ENCODE measurements at places on chromosomes 1 and 21.

DNA sequence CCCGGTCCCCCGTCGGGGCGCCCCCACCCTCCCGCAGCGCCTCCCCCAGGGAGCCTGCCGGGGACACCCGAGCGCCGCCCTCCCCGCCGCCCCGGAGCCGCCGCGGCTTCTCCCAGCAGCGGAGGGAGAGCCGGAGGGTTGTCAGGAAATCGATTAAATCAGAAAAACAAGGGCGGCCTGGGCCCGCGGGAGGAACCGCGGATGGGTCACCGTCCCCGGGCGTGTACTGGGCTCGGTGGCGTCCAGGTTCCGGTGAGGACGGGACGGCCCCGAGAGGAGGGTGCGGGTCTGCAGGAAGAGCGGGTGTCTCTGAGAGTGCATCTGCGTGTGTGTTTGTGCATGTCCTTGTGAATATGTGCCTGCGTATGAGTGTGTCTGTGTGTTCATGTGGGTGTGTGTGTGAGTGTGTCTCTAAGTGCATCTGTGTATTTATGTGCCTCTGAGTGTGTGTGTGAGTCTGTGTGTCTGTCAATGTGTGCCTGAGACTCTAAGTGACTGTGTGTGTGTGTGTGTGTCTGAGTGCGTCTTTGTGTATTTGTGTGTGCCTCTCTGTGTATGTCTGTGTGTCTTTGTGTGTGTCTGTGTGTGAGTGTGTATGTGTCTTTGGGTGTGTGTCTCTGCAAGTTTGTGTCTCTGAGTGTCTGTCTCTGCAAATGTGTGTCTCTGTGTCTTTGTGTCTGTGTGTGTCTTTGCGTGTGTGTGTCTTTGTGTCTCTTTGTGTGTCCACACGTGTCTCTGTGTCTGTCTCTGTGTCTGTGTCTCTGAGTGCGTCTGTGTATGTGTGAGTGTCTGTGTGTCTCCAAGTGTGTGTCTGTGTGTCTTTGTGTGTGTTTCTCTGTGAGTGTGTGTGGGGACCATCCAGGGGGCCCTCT is 1.1 kb downstream of the SPSB1 start:
- peaks cover 16% of the 10 kb centered on the region for H3K4me1 ChIP-seq
- peak; percentile 45 for DNase-seq
- no peaks in the 10 kb centered on the region for H3K27me3 ChIP-seq
- no peak overlapping the region for H3K27ac ChIP-seq
- H3K4me3 ChIP-seq: no peak overlapping the region

GRCh38 chr1:180360333-180361075 is 130.4 kb downstream of the LHX4 start:
- DNase-seq: no peak
- no peak overlapping the region for H3K27ac ChIP-seq

GRCh38 chr1:201903135-201903534 is 14.4 kb downstream of the SHISA4 start:
- H3K4me1 ChIP-seq: peaks cover 4% of the 10 kb centered on the region
- H3K4me3 ChIP-seq: no peak overlapping the region
- no peak for DNase-seq
- H3K27me3 ChIP-seq: peaks cover 5% of the 10 kb centered on the region

DNA sequence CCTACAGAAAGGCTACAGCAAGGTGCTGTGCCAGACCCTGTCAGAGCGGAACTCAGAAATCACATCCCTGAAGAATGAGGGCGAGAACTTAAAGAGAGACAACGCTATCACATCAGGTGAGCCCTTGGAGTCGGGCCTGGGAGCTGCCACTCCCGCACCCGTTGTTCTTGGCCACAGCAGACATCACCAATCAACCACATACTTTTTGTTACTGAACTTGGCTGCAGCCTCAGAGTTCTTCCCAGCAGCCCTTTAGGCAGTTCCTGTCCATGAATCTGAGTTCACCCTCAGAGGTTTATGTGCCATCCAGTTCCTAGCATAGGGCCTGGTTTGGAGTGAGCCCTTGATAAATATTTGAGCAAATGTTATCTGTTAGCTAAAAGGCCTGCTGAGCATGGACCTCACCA is 61.6 kb downstream of the FHAD1 start:
- no peak overlapping the region for H3K4me3 ChIP-seq
- H3K27ac ChIP-seq: no peak overlapping the region
- DNase-seq: no peak
- peaks cover 7% of the 10 kb centered on the region for H3K27me3 ChIP-seq

- no peaks in the 10 kb centered on the region for H3K36me3 ChIP-seq
- no peaks in the 10 kb centered on the region for H3K4me1 ChIP-seq
These were observed 367.3 kb downstream of the SMYD3 start for GRCh38 chr1:246139745-246140182.

DNA sequence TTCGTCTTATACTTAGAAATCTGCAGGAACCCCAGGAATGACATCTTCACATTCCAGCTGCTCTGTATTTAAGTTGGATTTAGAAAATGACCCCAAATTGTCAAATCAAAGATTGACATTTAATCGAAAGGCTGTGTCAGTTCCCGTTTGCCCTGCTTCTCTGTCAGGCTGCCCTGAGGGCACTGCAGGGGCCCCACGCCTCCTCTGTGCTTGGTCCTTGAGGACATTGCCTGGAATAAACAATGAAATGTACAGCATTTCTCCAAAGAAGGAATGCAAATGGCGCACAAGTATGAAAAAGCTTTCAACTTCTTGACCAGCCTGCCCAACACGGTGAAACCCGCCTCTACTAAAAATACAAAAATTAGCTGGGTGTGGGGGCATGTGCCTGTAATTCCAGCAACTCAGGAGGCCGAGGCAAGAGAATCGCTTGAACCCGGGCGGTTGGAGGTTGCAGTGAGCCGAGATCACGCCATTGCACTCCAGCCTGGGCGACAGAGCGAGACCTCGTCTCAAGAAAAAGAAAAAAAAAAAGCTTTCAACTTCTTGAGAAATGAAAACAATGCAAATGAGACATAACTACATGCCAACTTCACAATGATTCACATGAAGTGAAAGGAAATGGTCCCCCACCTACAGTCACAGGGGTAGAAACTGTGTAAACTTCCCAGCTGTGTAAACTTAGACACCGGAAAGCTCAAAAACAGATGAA is 3.0 kb downstream of the TMPRSS3 start:
- peak; percentile 65 for DNase-seq
- H3K4me3 ChIP-seq: peak overlapping the region; percentile 49
- H3K36me3 ChIP-seq: peaks cover 4% of the 10 kb centered on the region
- H3K27me3 ChIP-seq: no peaks in the 10 kb centered on the region
- H3K27ac ChIP-seq: peak overlapping the region; percentile 74
- H3K4me1 ChIP-seq: peaks cover 65% of the 10 kb centered on the region

DNA sequence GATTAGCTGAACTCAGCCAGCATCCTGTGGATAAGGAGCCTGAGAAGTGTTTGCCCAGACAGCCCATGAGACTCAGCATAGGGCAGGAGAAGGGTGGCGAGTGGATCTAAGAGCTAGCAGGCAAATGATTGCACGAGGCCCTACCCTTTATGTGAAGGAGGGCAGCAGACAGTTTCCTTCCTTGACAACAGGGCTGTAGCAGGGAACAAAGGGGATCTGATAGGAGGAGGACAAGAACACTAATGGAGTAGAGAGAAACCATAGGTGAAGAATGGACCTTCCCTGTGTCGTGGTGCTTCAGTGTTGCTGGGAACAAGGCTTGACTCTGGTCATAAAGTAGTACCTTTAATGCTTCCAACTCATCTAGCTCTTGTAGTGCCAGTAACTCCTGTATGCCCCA is 84.3 kb downstream of the PGM1 start:
- H3K27me3 ChIP-seq: peaks cover 4% of the 10 kb centered on the region
- no peak overlapping the region for H3K27ac ChIP-seq
- peaks cover 3% of the 10 kb centered on the region for H3K4me1 ChIP-seq
- peaks cover 2% of the 10 kb centered on the region for H3K36me3 ChIP-seq

DNA sequence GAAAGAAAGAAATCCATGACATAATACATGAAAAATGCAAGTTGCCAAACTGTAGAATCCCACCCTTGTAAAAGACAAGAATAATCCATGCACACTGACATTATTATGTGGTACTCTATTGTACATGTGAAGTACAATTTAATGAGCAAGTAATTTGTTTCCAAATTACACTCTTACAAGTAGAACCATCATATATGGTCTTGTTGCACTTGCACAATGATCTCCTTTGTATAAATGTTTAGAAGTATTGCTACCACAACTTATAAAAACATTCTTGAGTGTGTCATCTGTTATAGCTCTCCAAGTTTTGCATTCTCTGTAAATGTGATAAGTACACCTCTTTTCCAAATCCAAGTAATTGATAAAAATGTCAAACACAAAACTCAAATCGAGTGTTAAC is 29.1 kb upstream of the ZNF281 start:
- H3K27ac ChIP-seq: no peak overlapping the region
- DNase-seq: no peak
- H3K27me3 ChIP-seq: no peaks in the 10 kb centered on the region
- H3K4me1 ChIP-seq: peaks cover 5% of the 10 kb centered on the region
- no peak overlapping the region for H3K4me3 ChIP-seq
- no peaks in the 10 kb centered on the region for H3K36me3 ChIP-seq

GRCh38 chr1:150807249-150808023 is 624 bp downstream of the CTSK start:
- H3K27ac ChIP-seq: no peak overlapping the region
- no peaks in the 10 kb centered on the region for H3K27me3 ChIP-seq
- peaks cover 5% of the 10 kb centered on the region for H3K36me3 ChIP-seq
- no peak for DNase-seq
- H3K4me3 ChIP-seq: peak overlapping the region; percentile 18
- H3K4me1 ChIP-seq: peaks cover 14% of the 10 kb centered on the region

GRCh38 chr21:14243874-14244273 is 27.9 kb downstream of the RBM11 start:
- peaks cover 4% of the 10 kb centered on the region for H3K27me3 ChIP-seq
- H3K4me3 ChIP-seq: no peak overlapping the region
- H3K27ac ChIP-seq: no peak overlapping the region
- no peak for DNase-seq
- H3K4me1 ChIP-seq: no peaks in the 10 kb centered on the region

- DNase-seq: no peak
- H3K27ac ChIP-seq: no peak overlapping the region
- H3K27me3 ChIP-seq: no peaks in the 10 kb centered on the region
- peaks cover 11% of the 10 kb centered on the region for H3K36me3 ChIP-seq
- H3K4me1 ChIP-seq: peaks cover 22% of the 10 kb centered on the region
- no peak overlapping the region for H3K4me3 ChIP-seq
These were observed 151.8 kb downstream of the EIF4G3 start for GRCh38 chr1:21024918-21025317.

DNA sequence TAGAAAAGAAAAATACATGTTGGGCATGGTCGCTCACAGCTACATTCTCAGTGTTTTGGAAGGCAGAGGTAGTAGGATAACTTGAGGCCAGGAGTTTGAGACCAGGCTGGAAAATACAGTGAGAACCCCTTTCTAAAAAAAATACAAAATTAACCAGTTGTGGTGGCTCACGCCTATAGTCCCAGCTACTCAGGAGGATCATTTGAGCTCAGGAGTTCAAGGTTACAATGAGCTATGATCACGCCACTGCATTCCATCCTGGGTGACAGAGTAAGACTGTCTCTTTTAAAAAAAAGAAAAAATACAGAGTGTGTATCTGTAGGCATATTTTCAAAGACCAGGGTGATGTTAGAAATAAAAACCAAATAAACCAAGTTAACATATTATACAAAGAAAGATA is 57.8 kb downstream of the HFM1 start:
- no peak overlapping the region for H3K27ac ChIP-seq
- no peak for DNase-seq
- no peaks in the 10 kb centered on the region for H3K36me3 ChIP-seq
- H3K27me3 ChIP-seq: peaks cover 6% of the 10 kb centered on the region

GRCh38 chr1:1623631-1624442 is 8.1 kb upstream of the MMP23B start:
- H3K4me1 ChIP-seq: no peaks in the 10 kb centered on the region
- H3K27me3 ChIP-seq: no peaks in the 10 kb centered on the region
- no peak overlapping the region for H3K4me3 ChIP-seq
- no peaks in the 10 kb centered on the region for H3K36me3 ChIP-seq

GRCh38 chr1:56133522-56134472 is 445.6 kb downstream of the PLPP3 start:
- no peaks in the 10 kb centered on the region for H3K36me3 ChIP-seq
- no peak overlapping the region for H3K27ac ChIP-seq
- H3K4me1 ChIP-seq: no peaks in the 10 kb centered on the region
- H3K4me3 ChIP-seq: no peak overlapping the region
- no peaks in the 10 kb centered on the region for H3K27me3 ChIP-seq
- no peak for DNase-seq

DNA sequence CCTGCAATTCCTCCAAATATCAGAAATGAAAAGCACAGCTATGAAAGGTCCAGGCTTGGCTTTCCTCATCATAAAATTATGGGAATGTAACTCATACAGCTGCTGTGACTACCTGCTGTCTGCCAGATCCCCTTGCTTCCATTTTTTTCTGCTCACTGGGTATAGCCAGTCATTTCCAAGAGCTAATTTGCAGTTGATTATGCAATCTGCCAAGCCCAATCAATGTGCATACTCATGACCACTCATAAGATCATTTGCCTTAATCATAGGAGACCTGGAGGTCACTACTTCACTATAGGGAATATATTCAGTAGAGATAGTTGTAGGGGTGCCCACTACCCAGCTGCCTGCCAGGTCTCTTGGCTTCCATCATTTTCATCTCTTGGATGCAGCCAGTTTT is 417.7 kb upstream of the ZRANB2 start:
- no peaks in the 10 kb centered on the region for H3K27me3 ChIP-seq
- H3K36me3 ChIP-seq: no peaks in the 10 kb centered on the region

- peak overlapping the region; percentile 89 for H3K4me3 ChIP-seq
- H3K36me3 ChIP-seq: peaks cover 98% of the 10 kb centered on the region
- H3K4me1 ChIP-seq: peaks cover 90% of the 10 kb centered on the region
- DNase-seq: peak; percentile 73
These were observed 9.7 kb downstream of the CD2 start for GRCh38 chr1:116763787-116764465.

DNA sequence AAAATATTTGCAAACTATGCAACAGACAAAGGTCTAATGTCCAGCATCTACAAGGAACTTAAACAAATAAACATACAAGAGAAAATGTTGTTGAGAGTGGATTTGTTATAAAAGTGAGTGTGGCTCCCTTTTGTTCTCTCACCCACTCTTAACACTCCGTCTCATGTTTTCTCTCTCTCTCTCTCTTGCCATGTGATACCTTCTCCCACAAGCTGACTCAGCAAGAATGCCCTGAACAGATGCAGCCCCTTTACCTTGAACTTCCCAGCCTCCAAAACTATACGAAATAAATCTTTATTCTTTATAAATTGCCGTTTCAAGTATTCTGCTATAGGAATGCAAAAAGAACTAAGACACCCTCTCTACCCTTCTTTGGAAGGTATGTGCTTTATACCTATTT is 234.1 kb downstream of the ADGRL2 start:
- no peak for DNase-seq
- H3K36me3 ChIP-seq: no peaks in the 10 kb centered on the region
- no peak overlapping the region for H3K27ac ChIP-seq
